ENCODE measurements at places on chromosomes 3 and 15.

GRCh38 chr15:75182187-75183131 lies 19.2 kb upstream of the C15orf39 start:
- DNase-seq = peak; percentile 42

GRCh38 chr3:125150525-125151441 lies 61.8 kb downstream of the SLC12A8 start:
- peak; percentile 47 for DNase-seq

DNA sequence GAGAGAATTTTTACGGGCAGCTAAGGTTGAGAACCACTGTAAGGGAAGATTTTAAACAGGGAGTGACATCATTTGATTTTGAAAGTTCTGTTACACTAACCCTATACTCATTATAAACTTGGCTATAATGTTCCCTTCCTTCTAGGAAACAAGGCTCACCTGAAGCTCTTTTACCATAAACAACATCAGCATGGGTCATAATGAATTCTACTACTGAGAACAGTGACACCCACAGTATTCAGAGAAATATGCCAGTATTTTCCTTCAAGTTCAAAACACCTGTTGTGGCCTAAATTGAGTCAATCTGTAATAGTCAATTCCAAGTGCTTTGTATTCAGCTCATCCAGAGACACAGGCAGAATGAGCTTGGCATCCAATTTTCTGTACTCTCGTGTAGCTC lies 175.3 kb upstream of the STT3B start:
- no peak for DNase-seq

- peak; percentile 88 for DNase-seq
Measured at GRCh38 chr3:168248383-168249204, 152.9 kb upstream of the GOLIM4 start.

GRCh38 chr3:165918657-165918979 lies 81.4 kb upstream of the BCHE start:
- no peak for DNase-seq

DNA sequence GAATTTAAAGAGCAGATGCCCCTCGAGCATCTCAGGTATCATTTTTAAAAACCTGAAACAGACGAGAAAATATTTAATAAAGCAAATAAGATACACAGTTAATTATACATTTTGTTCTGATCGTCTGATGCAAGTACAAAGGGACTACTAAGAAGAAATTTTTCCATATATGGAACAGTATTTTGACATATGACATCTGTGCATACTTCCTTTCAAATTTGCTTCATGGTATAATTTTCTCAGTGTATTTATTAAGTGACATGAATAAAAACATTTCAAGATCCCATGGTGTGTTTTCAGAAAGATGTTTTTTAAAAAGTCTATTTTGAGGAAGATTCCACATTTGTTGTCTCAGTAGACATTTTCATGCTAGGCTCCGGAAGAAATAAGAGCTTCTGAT lies 208.1 kb downstream of the VGLL3 start:
- no peak for DNase-seq

DNA sequence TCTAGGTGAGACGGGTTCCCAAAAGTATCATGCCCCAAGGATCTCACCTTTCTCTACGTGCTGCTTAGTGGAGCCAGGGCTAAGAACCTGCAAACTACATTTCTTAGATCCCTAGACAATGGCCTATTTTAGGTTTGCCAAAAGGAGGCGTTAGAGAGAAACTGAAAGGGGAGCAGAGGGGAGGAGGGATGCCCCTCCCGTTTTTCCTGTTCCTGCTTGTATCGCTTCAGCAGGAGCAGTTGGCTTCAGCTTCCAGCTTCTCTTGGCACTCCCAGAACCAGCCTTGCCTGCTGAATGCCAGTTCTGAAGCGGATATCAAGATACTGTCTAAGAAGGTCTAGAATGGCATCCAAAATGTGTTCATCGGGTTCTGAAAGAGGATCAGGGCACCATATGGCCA lies 58.4 kb upstream of the ABHD17C start:
- peak; percentile 16 for DNase-seq

- DNase-seq = no peak
Measured at GRCh38 chr15:36921484-36922091, 178.8 kb downstream of the MEIS2 start.

- no peak for DNase-seq
Measured at GRCh38 chr3:182730675-182731042, 62.6 kb upstream of the ATP11B start.

GRCh38 chr3:13134879-13135206 lies 61.6 kb upstream of the IQSEC1 start:
- no peak for DNase-seq

Measured in NCI-H69 (cell line).